ENCODE measurements at places on chromosomes 3 and 15. TPM values are rescaled to one million over a fixed set of nuclear protein-coding genes. Genes with fewer than 3 reads are reported as not detected.

PTX3 gene
- total RNA-seq: 0.16 TPM

STT3B gene
- 67.0 TPM for total RNA-seq

DNA sequence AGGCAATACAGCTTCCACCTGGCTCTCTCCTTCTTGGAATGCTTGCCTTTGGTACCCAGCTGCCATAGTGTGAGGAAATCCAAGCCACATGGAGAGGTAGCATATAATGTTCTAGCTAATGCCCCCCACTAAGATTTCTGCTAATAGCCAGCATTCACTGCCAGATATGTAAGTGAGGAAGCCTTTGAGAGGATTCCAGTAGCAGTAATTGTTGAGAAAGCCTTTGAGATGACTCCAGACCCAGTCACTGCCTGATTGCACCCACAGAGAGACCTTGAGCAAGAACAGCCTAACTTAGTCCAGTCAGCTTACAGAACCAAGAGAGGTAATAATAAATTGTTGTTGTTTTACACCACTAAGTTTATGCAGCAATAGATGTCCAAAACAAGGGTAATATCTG lies 63.1 kb downstream of the STRIT1 start:
- ATAC-seq: no peak

DNA sequence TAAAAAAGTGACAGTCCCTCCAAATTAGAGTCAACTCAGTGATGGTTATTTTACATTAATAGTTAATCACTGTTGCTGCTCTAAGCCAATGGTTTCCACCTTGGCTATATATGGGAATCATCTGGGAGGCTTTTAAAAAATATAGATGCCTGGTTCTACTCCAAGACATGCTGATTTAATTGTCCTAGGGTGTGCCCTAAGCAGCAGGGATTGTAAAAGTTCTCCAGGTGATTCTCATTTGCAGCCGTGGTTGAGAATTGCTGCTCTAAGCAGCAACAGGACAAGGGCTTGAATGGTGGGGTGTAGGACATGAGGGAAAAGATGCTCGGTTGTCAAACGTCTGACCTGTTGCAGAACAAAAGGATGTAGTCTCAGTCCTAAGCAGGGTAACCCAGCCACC lies 405.1 kb upstream of the MCTP2 start:
- ATAC-seq: no peak

- ATAC-seq: no peak
Observed at GRCh38 chr3:68163062-68163461, 508.6 kb upstream of the SUCLG2 start.

- no peak for ATAC-seq
Observed at GRCh38 chr3:187810021-187810446, 64.8 kb upstream of the BCL6 start.

Data from esophagus mucosa (tissue), 1 donor.